ENCODE measurements at places on chromosomes 6 and 20. TPM values are rescaled to one million over a fixed set of nuclear protein-coding genes. Genes with fewer than 3 reads are reported as not detected.

Gene PPP1R18
- 82.0 TPM for total RNA-seq

Gene HLA-DMB
- total RNA-seq: 23.0 TPM

Gene NNAT
- not detected for total RNA-seq

Gene FILIP1
- total RNA-seq: not detected

- H3K4me3 ChIP-seq: peak overlapping the region; percentile 34
- DNase-seq: no peak
These were observed 59.6 kb downstream of the JARID2 start for GRCh38 chr6:15305496-15305895.

GRCh38 chr6:39934131-39934757 is at the start of gene MOCS1:
MOCS1 (minus strand) TSS chr6:39934462; CDS start chr6:39934417, 45 bp downstream.
- H3K4me1 ChIP-seq: peaks cover 30% of the 10 kb centered on the region
- peak; percentile 4 for DNase-seq
- no peaks in the 10 kb centered on the region for H3K27me3 ChIP-seq

DNA sequence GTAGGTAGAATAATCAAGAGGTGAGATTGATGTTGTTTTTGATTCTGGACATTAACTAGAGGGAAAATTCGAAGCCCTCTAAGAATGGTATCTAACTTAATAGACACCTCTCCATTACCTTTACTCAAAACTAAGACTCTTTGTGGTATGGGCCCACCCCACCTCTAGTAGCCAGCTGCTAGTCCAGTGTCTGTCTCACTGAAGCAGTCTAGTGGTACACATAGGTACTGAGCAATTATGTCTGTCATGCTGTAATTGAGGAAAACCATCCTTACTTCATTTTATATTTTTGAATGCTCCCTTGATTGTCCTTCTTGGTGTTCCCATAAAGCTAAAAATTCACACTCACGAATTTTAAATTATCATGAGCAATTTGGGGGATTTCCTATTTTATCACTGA is 290.7 kb downstream of the ARHGAP18 start:
- H3K4me3 ChIP-seq: no peak overlapping the region
- no peak overlapping the region for H3K27ac ChIP-seq
- H3K4me1 ChIP-seq: no peaks in the 10 kb centered on the region
- DNase-seq: no peak
- H3K27me3 ChIP-seq: no peaks in the 10 kb centered on the region
- no peaks in the 10 kb centered on the region for H3K36me3 ChIP-seq

GRCh38 chr20:42492290-42492689 is 697.4 kb downstream of the PTPRT start:
- no peaks in the 10 kb centered on the region for H3K27me3 ChIP-seq
- DNase-seq: no peak
- no peaks in the 10 kb centered on the region for H3K36me3 ChIP-seq
- no peak overlapping the region for H3K27ac ChIP-seq
- H3K4me1 ChIP-seq: no peaks in the 10 kb centered on the region

DNA sequence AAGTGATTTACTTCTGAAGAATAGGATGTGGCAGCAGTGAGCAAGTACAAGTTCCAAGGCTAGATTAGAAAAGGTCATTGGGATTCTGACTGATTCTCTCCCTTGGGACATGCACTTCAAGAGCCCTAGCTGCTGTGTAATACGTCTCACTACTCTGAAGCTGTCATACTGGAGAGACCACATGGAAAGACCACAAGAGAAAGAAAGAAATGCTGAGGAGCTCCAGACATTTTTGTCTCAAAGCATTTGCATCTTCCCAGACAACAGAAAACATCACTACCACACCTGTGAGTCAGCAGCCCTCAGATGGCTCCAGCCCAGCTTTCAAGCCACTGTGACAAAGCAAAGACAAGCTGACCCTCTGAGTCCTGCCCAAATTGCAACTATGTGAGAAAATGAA is 20.7 kb downstream of the TENT5A start:
- H3K4me1 ChIP-seq: no peaks in the 10 kb centered on the region
- no peak for DNase-seq
- no peak overlapping the region for H3K4me3 ChIP-seq
